KG1 (cell line): ENCODE measurements at places on chromosomes 2 and 18.

DNA sequence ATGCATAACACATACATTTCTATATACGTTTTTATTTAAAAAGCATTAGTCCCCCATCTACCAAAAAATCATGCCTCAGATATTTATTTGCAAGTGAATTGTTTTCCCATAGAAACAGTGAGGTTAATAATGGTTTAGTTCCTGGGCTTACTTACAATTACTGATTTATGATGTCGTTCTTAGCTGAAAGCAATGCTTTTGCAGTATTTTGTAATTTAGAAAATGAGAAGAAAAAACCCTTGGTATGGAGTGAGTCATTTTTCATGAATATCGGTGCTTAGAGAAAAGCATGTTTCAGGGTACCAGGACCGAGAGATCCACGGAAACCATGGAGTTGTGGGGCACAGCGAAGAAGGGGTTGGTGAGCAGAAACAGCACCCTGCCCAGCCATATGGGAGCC is 12.0 kb upstream of the CDK15 start:
- no peak for DNase-seq

DNA sequence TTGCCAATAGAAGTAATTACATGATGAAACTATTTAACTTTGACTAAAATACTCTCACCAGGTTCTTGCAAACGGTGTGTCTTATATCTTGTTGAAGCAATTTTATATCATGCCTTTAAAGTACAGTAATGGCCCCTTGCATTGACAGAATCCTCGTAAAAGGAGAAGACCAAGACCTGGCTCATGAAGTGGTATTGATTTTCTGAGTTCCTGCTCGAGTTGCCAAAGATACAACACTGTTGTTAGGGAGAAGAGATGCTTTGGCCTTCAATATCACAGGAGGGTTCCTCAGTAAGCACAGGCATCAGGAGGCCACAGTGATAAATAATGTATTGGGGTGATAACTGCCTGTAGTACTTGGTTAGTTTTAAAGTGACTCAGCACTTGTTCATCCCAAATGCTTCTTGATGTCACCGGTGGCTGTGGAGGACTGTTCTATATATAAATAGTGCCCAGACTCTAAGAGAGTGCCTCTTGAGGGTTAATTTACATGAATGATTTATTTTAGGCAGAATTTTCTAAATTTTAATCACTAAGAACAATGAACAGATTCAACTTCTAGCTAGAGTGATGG is 571.7 kb upstream of the FANCL start:
- no peak for DNase-seq

GRCh38 chr2:43142921-43143438 is 83.4 kb downstream of the ZFP36L2 start:
- DNase-seq = no peak

- DNase-seq = no peak
These were observed 12.4 kb upstream of the CHCHD5 start for GRCh38 chr2:112572005-112572404.

- DNase-seq = no peak
These were observed 256.3 kb downstream of the CCDC178 start for GRCh38 chr18:33184175-33184574.

DNA sequence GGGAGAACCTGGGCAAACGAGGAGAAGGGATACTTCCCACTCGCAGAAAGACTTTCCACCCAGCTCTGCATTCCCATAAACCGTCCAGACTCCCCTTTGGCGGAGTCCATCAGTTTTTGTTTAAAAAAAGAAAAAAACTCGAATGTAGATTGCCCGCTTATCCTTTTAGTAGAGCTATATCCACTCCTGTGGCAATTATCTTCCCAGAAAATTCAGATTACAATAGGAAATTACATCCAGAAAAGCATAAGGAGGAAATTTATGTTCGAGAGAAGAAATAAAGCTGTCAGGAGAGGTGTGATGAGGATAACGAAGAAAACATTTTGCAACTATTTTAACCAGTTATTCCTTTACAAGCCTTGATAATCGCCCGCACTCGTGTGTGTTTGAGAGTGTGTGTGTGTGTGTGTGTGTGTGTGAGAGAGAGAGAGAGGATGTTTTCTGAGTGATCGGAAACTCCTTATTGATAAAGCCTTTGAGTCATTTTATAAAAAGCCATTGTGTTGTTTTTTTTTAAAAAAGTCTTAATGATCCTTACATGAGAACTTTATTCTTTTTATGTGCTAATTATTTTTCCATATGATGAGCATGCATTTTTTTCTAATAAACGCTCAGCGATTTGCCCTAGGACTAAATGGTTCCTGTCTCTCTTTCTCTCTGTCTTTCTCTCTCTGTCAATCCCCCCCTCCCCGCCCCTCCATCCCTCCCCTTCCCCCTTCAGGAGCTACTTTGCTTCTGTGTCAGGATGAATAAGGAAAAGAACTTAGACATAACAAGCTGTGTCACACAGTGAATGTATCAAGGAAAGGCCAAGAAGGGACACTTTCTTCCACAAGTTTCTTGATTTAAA is 1.1 kb upstream of the PPP3R1 start:
- peak; percentile 59 for DNase-seq

DNA sequence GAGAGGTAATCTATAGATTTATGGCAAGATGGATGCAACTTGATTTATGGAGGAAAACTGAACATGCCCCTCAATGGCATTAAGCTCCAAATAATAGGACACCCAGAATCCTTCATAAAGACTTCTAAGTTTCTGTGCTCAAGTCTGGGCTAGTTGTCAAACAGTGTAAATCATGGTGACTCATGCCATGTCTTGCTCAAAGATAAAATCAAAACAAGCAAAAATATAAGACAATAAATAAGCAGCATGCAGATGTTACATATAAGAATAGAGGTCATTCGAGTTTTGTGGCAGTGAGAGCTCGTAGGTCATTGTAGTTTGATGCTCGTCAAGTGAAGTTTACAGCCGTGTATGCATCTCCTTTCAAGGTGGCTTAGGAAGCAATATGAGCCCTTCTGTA is 403.2 kb downstream of the THSD7B start:
- DNase-seq = no peak

DNA sequence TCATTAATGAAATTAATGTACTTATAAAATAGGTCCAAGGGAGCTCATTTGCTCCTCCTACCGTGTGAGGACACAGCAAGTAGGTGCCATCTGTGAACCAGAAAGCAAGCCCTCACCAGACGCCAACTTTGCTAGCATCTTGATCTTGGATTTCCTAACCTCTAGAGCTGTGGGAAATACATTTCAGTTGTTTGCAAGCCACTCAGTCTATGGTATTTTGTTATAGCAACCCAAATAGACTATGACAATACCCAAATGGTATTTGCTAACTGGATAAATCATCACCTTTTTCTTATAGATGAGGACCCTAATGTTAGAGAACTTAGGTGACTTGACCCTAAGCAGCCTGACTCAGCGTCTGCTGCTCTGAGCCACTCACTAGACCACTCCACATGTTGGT is 379.6 kb downstream of the HRH4 start:
- no peak for DNase-seq

DNA sequence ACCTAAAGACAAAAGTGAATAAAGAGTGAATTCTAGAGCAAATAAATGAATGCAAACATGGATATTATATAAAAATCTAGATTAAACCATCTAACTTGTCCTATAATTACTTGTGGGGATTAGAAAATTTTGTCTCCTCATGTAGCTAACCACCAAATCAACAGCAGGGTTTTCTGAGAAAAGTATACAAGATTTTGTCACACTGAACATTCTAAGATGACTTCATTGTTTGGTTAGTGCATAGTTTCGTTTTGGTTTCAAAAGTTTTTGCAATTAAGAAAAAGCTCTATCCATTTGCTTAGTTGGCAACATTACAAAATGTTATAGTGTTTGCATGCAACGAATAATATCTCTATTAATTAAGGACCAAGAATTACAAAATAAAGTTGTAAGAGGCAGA is 125.0 kb downstream of the LRP2 start:
- DNase-seq = no peak

DNA sequence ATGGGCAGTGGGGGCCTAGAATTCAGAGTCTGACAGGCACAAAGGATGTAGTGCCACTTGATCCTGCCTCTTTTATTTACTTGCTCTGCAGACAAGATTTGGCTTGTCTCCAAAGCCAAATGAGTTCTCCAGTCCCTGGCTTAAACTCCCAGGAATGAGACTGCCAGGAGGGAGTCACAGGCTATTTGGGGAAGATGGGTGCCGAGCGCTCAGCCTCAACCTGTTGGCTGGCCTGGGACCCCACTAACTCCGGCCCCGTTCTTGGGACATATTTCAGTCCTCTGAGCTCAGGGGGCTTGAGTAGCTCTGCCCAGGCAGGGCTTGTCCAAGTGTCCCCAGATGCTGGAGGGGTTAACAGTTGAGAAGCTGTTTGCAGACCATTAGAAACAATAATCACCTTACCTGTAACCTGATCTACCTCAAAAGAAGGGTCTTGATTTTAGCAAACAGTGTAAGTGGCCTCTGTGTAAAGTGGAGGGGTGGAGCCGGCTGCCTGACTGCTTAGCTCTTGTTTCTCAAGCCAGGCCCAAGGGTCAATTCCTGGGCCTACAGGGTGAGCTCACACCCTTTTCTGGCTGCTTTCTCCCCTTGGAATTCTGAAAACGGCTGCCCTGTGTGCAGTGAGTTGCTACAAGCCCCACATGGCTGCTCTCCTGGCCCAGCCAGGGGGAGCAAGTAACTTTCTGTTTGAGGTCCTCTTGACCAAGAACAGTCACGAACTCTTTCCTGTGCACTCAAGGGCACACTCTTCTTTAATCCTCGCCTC is 27.1 kb upstream of the FZD5 start:
- DNase-seq = no peak

GRCh38 chr2:2795438-2796091 is 464.5 kb upstream of the MYT1L start:
- DNase-seq = no peak

- DNase-seq = no peak
These were observed 72.2 kb upstream of the TAF1B start for GRCh38 chr2:9771101-9771449.

DNA sequence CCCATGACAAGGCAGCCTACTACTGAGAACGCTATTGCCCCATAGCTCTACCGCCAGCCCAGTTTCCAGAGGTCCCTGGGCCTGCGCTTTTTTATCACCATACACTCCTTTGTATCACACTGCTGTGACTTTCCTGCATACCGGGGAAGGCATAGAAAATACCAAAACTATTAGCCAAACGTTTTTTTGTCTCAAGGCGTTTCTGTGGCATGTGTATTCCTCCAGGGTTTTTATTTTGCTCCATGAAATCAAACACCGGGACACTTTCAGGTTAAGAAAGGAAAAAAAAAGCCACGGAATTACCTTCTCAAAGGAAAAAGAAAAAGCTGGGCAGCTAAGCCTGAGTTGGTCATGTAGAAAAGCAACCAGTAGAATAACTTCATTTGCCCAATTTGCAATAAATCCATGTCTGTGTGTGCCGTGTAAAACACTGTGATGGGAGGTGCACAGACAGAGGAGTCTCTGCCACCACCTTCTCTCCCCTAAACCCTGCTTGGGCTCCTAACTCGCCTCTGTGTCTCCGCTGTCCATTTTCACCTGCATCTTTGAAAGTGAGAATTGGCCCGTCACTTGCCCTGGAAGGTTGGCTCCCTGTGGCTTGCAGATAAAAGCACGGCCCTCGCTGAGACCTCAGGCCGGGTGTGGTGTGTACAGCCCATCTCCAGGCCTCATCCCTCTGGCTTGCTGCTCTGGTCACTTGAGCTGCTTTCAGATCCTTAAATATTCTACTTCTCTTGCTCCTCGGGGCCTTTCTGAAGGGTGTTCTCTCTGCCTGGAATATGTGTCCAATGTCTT is 1.7 kb downstream of the AMER3 start:
- no peak for DNase-seq
